Astrocyte of the cerebellum (primary cell): ENCODE measurements at places on chromosomes 7 and 10.

DNA sequence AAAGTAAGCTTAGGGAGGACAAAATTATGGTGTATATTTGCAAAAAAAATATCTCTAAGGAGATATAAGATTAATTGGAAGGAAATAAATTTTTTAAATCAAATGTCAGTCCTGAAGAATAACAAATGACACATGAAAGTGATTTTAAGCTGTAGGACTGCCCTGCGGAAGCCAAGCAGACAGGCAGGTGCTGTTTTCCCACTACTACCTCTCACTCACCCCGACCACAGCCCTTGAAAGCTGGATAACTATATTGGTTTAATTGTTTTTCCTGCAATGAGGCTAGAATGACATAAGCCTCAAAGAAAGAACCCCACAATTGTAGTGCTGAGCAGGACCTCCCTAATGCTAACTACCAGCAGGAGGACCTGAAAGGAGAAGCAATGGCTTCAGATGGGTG, 68.6 kb upstream of the VIPR2 start:
- no peak for DNase-seq

- no peak for DNase-seq
Measured at GRCh38 chr7:40873248-40873647, 738.4 kb downstream of the SUGCT start.

DNA sequence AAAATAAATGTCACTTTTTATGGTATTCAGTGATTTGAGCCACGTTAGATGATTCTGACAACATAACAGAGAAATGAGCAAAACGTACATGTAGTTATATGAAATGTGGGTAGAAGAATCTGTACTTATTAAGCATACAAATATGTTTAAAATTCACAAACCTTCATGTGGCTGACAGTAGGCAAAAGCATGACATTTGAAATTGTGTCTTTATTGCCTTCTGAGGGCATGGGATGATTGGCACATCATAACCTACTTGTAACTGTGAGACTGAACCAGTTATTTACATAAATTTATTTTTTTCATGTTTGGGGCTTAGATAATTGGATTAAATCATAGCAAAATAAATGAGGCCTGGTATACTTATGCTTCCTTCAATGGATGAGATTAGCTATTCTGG, 202.2 kb downstream of the DNAJB9 start:
- no peak for DNase-seq

GRCh38 chr7:22853674-22854157, 31.1 kb upstream of the TOMM7 start:
- DNase-seq = no peak

GRCh38 chr10:44911951-44912350, 814 bp downstream of the TMEM72 start:
- DNase-seq = no peak

GRCh38 chr7:27138985-27139333, 4.5 kb downstream of the HOXA5 start:
- no peak for DNase-seq

DNA sequence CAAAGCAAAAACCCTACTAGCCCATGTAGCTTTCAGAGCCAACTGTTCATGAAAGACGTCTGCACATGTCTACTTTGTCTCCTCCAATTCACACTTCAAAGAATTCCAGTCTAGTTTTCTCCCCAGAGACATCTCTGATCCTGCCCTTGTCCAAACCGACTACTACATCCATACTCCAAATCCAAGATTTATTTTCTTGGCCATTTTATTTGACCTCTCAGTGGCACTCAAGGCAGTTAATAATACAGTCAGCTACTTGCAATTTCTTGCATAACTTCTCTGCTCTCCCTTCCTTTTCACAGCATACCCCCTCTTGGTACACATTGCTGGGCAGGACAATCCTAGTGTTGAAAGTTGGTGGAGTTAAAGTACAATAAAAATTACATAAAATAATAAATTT, 170.9 kb upstream of the INHBA start:
- DNase-seq = no peak
